ENCODE measurements at places on chromosomes 5 and 9. TPM values are rescaled to one million over a fixed set of nuclear protein-coding genes. Genes with fewer than 3 reads are reported as not detected.

PIP5K1B gene
- total RNA-seq: 36.5 TPM

IL11RA gene
- total RNA-seq: 18.7 TPM

PPP6C gene
- 42.2 TPM for total RNA-seq

TRIM14 gene
- total RNA-seq: 38.7 TPM

Data from upper lobe of right lung (tissue), 1 donor.